NT2/D1 (cell line): ENCODE measurements at places on chromosomes 2 and 18.
A peak's percentile ranks its signal among the peaks of the same experiment; 100 is the strongest.

GRCh38 chr2:26202981-26203490 is 30.1 kb downstream of the GAREM2 start:
- no peak for DNase-seq

- DNase-seq, result no peak
Measured at GRCh38 chr2:240172071-240172895, 31.8 kb upstream of the OTOS start.

DNA sequence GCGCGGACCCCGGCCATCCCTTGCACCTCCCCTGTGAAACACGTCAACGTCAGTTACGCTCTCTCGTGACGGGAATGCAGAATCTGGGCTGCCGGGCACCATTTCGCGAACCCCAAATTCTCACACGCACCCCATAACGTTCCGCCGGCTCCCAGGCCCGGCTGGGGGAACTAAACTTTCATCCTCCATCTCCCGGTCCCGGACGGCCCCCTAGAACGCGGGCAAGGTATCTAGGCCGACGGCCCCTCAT is 544 bp downstream of the DNAJC27 start:
- DNase-seq, result no peak

GRCh38 chr2:70531419-70532086 is 22.1 kb downstream of the TGFA start:
- DNase-seq, result no peak

DNA sequence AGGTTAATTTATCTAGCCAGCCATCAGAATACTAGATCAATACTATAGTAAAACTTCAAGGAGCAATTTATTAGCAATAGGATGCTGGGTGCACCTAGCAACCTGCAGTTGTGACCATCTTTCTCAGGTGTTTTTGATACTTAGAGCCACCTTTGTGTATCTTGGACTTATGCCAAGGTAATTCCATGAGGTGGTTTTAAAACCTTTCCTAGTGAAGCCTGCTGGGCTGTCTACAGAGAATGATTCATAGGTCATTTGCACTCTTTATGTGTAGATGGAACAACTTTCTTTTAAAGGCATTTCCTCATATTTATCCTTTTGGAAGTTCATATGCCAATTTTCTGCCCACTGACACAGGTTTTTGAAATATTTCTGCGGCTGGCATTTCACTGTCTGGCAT is 1030.1 kb upstream of the POU3F3 start:
- no peak for DNase-seq

DNA sequence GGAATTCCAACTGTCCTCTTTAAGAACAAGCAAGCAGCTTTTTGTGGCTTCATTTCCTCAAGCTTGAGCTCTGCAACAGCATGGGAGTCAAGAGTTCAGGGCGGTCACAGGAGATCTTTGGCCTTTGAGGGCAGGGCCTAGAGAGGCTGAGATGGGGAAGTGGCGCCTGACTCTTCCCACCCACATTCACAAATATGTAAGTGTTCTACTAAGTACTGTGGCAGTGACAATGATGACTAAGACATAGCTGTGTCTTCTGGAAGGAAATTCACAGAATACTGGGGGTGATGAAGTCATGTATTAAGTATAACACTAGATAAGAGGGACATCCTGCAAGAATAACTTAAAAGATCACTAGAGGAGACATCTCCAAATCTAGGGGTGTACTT is 15.0 kb downstream of the RND3 start:
- no peak for DNase-seq

- DNase-seq, result no peak
Measured at GRCh38 chr18:23188068-23188760, 52.9 kb downstream of the CABLES1 start.

- no peak for DNase-seq
Measured at GRCh38 chr2:97931118-97931857, 64.5 kb downstream of the TMEM131 start.

DNA sequence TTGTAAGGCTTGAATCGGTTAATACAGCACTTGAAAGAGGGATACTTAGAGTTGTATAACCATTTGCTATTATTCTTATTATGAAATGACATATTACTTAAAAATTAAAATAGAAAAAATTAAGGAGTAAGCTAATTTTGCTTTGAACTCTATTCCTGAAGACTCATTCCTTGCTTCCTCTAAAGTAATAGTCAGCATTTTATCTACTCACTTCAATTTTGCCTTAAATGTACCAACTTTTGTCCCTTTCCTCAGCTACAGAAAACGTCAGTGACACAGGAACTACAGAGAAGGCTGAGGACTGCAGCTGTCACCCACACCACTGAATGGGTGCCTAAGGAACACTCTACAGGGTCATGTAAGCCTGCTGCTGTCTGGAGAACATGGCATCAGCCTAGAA is 80.7 kb upstream of the OSR1 start:
- no peak for DNase-seq

DNA sequence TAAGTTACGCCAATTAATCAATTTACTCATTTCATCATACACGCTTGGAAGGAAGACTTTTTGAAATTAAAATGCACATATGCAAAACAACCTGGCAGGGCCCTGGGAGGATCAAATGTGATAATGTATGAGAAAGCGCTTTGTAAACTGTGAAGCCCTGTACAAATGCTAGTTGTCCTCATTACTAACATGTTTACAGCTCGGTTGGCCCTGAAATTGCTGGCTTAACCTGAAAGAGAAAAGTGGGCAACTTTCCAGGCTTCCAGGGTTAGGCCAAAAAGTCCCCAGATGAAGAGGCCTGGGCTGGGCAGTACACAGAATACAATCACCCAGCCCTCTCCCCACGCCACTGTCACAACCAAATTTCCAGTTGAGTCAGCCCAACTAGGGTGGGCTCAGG is 60.2 kb downstream of the DNMT3A start:
- DNase-seq, result no peak

GRCh38 chr2:173550143-173550542 is 195.5 kb downstream of the CDCA7 start:
- DNase-seq, result no peak

DNA sequence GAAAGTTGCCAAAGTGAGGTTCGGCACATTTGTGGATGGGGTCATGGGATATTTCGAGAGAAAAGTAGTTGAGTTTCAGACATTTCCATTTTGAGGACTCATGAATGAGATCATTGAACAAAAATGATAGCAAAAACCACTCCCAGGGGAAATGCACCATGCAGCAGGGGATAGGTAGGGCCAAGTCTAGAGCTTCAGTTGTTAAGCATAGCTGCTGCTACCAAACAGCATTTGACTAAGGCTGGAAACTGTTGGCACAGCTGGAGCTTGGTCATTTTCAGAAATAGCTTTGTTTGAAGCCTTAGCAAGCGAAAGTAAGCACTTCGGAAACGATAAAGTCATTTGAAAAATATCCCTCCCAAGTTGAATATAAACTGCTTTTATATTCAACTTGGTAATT is 431.8 kb downstream of the SOCS6 start:
- no peak for DNase-seq

GRCh38 chr2:106982350-106982749 is 96.4 kb upstream of the ST6GAL2 start:
- no peak for DNase-seq

DNA sequence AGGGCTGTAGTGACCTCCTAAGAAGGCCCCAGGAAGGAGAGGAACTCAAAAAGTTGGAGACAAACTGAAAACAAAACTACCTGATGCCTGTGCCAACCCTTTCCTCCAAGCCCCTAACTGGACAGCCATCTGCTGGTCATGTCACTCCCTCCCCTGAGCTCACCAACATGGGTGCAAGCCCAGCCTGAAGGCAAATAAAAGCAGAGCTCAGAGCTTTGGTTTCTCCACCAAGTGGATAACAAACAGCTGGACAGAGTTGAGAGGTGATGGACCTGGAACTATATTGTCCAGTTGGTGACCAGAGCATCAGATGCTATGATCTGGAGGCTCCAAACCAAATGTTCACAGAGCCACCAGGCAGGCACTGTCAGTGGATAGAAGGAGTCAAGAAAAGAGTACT is 34.6 kb upstream of the MAL start:
- no peak for DNase-seq

GRCh38 chr2:233799087-233799665 is 21.0 kb downstream of the MROH2A start:
- no peak for DNase-seq

- DNase-seq, result no peak
Measured at GRCh38 chr2:221943076-221943810, 355.6 kb downstream of the PAX3 start.

DNA sequence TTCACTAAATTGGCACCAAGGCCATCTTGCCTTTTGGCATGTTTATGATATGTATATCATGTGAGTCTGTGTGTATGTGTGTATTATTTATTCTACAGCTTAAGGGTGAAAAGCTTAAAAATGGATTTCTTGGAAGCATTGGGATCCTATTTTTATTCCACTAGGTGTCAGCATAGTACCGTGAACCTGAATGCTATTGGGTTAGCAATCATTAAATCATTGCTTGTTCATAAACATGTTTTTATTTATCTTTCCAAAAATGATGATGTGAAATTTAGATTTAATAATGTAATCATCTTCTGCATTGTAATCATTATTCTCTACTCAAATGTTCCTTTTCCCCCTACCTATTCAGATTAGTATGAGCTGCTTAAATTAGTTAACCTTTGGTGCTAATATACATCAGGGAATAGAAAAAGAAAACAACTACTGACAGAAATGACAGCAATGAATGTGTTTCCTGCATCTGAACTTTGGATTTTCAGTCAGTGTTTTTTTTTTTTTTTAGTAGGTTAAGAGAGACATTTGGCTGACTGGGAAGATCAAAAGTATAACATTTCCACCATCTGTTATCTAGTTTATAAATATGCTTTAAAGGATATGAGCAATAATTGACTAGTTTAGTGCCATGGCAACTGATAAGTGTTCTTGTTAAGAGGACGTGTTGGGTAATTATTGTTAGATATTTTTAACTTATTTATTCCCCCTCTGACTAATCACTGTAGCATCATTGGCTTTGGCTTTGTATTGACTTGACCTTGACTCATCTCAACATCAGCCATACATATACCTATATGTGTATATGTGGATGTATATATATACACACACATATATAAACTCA is 14.1 kb upstream of the ZSWIM2 start:
- DNase-seq, result peak; percentile 11

DNA sequence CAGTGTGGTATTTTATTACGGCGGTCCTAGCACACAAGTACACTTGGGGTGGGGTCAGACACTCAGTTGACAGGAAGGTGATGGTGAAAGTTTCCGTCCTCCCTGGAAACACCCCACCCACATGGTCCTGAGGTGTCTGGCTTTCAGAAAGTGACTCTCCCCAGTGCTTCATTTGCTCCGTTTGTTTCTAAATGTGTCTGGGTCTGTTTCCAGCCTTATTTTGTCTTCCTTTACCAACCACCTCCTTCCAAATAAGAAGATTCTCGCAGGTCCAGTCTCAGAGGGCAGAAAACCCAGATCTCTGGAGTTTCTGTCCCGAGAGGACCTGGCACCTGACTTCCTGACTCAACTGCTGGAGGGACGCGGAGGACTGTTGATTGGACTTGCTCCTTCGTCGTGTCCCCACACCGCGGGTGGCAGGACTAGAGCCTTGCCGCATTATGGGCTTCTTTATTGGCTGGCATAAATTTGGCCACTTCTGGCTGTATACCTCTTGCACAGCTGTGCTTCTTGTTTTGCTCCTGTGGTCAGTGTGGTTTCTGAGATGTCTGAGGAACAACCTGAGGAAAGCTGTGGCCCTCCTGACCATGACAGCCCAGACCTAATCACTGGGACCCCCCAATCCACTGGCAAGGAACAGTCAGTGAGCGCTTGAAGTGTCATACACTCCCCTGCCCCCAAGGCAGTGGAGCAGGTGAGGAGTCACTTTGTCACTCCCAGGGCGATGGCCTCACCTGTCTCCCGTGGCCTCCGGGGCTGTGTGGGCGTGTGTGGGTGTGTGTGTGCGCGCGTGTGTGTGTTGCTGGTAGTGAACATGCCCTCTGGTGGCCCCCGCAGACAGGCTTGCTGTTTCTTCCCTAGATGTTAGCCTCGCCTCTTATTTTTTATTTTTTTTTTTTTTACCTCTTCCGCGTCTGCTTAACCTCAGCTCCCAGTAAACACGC is 45.6 kb downstream of the MEX3C start:
- no peak for DNase-seq

DNA sequence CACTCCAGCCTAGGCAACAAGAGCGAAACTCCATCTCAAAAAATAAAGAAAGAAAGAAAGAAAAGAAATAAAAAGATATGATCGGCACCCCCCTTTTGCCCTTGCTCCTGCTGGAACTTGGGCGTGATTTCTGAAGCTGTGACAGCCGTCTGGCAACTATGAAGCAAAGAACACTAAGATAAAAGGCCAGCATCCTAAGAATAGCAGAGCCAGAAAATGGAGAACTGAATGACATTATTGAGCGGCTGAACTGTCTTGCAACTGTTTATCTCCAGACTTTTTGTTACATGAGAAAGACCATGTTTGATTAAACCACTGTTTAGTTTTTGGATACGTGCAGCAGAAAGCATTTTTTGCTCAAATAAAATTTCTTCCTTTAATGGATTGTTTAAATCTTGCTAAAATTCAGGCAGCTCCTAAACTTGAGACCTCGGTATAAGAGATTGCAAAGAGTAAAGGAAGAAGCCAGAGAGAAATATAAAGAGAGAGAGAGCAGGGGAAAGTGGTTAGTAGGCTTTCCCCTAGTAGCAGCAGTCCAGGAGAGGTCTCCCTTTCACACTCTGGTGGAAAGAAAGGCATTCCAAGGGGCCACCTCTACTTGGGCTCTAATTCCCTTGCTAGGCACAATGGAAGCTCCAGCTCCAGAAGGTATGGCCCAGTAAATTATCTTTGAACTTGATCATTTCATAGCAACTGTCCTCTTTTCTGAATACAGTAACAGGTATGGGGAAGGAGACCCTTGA is 8.2 kb upstream of the MBD2 start:
- DNase-seq, result no peak

DNA sequence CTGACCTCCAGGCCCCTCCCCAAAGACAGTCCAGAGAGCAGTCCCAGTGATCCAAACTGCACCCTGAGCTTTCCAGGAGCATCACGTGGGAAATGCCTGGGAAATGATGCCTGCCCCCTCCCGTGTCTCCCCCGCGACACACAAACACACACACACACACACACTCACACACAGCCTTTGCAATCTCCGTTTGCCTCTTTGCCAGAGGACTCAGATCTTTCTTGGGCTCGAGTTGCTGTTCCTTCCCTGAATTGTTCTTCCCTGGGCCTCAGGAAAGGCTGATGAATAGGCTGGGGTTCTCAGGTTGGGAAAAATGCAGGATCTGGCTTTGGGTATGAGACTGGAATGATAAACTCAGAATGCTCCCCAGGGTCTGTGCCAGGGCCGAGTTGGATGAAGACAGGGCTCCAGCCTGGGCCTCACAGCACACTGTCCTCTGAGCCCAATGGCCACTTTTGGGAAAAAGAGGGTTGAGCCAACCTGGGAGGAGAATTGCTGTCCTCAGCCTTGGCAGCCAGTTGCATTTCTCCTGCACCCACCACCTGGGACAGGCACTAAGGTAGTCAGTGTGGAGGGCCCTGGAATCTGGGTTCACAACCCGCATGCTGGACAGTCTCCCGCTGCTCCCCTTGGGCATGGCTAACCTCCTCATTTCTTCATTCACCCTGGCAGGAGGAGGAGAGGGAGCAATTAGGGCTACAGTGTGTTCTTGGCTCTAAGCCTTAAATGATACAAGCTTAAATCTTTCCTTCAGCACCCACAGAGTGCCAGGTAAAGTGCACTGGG is 43.9 kb upstream of the ATP6V1B1 start:
- no peak for DNase-seq
